ENCODE measurements at places on chromosomes 2 and 18. TPM values are rescaled to one million over a fixed set of nuclear protein-coding genes. Genes with fewer than 3 reads are reported as not detected.

- DNase-seq, result no peak
These were observed 737.1 kb downstream of the TDRD15 start for GRCh38 chr2:21860907-21861306.

TUBA4B gene
- not detected for total RNA-seq

GRCh38 chr18:76453932-76454331 is 41.1 kb downstream of the ZNF516 start:
- no peak for DNase-seq

DNA sequence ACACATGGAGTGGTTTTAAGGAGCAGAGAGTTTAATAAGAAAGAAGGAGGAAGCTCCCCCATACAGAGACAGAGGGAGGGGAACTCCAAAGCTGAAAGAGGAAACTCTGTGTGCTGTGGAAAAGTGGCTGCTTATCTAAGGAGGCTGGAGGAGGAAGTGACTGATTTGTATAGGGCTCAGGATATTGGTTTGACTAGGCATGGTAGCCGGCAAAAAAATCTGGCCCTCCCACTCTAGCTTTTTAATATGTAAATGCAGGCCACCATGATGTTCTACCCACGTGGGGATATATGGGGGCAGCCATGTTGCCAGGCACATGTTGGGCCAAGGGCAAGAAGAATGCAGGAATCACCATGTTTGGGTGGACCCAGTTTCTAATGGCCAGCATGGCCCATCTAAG is 64.3 kb downstream of the HNMT start:
- DNase-seq, result no peak

GNAL gene
- not detected for total RNA-seq

- DNase-seq, result no peak
These were observed 20.1 kb upstream of the SCYGR2 start for GRCh38 chr2:227578642-227579041.

IL1R2 gene
- total RNA-seq, result 36.2 TPM

GRCh38 chr2:193272011-193272410 is 1077.3 kb upstream of the TMEFF2 start:
- no peak for DNase-seq

GRCh38 chr18:24964216-24964615 is 387.8 kb downstream of the ZNF521 start:
- no peak for DNase-seq

- no peak for DNase-seq
These were observed 75.6 kb downstream of the COL3A1 start for GRCh38 chr2:189049709-189050164.

DNA sequence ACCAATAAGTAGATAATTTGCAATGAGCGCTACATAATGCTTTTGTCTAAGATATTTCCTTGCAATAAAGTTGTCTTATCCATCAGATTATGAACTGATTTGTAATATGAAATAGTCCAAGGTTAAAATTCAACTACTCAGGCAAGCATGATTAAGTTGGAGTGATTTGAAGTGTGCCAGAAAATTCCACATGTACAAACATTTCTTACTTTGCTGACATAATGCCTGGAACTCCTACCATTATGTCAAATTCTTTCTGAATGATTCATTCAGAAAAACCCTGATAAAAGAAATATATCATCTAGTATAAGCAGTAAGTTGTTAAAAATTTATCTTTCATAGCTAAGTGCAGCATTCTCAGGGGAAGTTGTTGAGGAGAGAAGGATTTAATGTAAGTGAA is 87.3 kb downstream of the CBLN2 start:
- no peak for DNase-seq

GRCh38 chr2:214575465-214575864 is 164.6 kb downstream of the VWC2L start:
- DNase-seq, result no peak

DNA sequence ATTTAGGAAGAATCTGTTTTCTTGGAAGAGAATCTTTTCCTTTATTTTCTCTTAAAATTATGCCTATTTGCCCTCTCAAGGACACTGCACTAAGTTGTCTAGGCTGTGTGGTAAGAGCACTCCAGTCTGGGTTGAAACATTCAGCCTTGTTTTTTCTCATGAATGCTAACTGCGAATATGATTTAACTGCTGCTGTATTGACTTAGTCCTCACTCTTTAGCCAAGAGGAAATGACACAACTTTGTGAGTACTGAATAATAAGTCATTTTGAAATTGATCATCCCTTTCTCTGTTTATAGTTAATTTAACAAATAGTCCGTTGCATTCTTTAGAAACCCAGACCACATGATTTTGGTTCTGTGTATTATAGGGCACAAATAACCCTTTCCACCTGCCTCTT is 4.5 kb upstream of the RND3 start:
- DNase-seq, result no peak

GRCh38 chr2:61670591-61671501 is 132.7 kb upstream of the XPO1 start:
- peak; percentile 46 for DNase-seq

DNA sequence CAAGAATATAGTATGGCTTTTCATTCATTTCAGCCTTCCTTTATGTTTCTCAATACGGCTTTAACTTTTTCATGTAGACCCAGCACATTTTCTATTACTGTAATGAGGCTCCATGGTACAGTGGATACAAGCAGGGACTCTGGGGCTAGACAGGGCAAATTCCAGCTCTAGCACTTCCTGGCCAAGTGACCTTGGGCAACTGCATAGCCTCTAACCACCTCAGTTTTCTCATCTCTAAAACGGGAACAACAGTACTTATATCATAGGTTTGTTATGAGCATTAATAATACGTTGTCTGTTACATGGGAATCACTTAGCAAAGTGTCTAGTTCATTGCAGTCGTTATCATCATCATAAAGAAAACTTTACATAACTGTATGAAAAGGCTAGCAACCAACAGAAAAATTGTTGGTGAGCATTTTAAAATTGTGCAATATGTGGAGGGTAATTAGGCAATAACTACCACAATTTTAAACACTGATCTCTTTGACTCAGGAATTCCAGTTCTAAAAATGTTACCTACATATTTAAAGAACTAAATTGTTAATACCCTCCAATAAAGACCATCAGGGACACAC is 13.7 kb upstream of the RMDN2 start:
- no peak for DNase-seq

ITPRIPL1 gene
- total RNA-seq, result 30.2 TPM

DNA sequence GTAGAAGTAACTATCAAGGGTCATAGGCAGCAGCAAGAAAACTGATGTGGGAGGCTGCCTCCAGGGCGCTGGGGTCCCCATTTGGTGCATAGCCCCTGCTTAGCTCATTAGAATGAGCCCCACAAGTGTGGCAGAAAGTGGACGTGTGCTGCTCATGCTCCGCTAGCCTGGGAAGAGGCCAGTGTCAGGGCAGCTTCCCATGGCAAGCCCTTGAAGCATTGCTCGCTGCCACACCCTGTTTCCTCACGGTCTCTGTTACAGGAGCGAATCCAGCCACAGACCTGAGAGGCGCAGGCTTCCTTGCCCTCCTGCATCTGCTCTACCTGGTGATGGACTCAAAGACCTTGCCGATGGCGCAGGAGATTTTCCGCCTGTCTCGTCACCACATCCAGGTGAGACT is 22.5 kb downstream of the ELMOD3 start:
- DNase-seq, result no peak

DNA sequence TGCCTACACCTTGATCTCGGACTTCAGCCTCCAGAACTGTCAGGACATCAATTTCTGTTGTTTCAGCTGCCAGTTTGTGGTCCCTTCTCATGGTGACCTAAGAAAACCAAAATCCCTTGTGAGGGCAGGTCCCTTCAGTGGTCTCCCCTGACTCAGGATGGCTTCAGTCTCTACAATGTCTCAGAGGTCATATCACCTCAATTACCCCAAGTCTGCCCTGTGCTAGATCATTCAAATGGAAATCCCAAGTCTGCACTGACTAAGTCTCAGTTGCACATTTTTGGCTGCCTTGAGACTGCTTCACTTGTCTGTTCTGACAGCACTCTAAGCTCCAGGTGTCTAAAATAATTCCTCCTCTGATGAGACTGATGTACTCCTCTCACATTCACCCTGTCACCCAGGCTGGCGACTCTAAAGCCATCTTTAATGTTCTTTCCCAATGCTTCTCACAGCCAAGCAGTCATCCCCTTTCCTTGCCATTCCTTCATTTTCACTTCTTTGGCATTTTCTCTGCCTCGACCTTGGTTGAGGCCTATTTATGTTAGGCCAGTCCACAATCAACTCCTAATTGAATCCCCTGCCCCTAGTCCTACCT is 470.8 kb downstream of the DLGAP1 start:
- no peak for DNase-seq

DNA sequence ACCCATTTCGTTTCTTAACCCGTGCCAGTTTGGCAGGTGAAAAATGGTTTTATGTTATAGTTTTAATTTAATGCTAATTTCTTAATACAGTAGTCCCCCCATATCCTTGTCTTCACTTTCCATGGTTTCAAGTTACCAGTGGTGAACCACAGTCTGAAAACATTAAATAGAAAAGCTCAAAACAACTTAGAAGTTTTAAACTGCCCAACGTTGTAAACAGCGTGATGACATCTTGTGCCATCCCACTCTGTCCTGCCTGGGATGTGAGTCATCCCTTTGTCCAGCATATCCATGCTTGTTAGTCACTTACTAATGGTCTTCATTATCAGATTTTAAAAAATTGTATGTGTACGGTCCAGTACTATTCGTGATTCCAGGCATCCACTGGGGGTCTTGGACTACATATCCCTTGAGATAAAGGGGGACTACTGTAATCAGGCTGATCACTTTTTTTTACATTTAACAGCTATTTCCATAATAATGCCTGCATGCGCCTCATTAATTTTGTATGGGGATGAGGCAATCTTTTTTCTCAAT is 31.9 kb downstream of the SLC66A3 start:
- DNase-seq, result no peak

NAT8 gene
- total RNA-seq, result not detected

DNA sequence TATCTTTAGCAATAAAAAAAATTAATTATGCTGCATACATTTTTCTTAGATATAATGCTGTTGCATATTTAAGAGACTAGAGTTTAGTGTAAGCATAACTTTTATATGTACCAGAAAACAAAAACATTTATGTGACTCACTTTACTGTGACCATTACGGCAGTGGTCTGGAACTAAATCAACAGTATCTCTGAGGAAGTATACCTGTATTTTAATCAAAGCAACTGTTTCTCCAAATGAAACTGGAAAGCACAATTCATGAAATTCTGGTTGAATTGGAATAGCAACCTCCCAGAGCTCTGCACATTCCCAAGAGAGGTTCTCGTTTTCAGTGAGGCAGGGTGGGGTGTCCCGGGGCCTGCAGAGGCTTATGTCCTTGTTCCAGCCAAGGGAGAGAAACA is 112.2 kb upstream of the TACR1 start:
- DNase-seq, result no peak

- no peak for DNase-seq
These were observed 159.3 kb downstream of the GFPT1 start for GRCh38 chr2:69227716-69228115.

GRCh38 chr2:23571527-23572282 is 186.7 kb downstream of the KLHL29 start:
- no peak for DNase-seq

SRBD1 gene
- 20.5 TPM for total RNA-seq

DNA sequence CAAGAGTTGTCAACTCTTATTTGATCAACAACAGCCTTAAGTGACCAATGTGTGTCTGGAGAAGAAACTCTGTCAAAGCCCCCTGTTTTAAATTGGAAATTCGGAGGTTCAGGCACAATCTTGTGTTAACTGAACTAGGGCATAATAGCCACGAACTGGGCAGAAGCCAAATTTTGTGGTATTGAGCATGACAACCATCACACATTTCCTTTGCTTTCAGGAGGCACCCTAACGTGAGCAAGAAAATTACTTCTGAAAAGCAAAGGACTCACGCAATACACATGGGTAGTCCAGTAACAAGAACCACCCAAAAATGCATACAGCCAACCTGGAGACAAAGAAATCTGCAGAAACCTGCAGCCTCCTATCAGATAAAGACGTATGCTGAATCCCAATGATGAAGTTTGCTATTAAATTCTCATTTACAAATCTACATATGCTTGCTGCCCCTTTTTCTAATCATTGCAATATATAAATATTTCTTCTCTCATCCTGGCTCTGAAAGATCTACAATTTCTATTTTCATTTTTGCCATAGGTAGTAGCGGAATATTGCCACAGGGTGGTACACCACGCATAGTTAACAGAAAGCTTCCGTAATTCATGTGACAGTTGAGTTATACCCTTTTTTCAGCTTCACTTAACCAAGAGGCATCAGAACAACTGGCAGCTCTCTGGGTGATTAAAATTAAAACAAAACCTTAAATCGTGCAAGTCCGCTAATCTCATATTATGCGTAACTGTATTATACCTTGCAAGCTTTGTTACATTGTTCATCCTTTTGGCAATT is 495.8 kb downstream of the NRXN1 start:
- no peak for DNase-seq

- no peak for DNase-seq
These were observed 379.1 kb upstream of the FIGN start for GRCh38 chr2:164114937-164115336.
